NCI-H1105 treated with DMSO at 0.1 percent for 48 hours (cell line): ENCODE measurements at places on chromosomes 5 and 9.
A peak's percentile ranks its signal among the peaks of the same experiment; 100 is the strongest.

GRCh38 chr9:130327070-130327780 is 61.7 kb downstream of the HMCN2 start:
- DNase-seq = no peak

DNA sequence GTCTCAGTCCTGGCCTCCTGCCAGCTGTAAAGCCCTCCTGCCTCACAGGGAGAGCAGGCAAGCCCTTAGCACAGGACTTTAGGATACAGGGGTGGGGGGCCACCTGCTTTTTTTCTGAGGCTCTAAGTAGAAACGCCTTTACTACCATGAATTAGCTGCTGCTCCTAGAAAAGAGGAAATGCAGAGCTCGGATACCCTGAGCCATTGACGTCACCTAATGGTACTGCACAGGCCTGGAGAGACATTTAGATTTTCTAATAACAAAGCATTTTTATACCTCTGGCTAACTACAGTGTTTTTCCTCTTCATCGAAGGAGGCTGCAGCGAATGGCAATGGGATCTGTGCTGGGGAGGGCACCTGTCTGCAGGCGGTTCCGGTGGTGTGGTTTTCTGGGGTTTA is 137.0 kb downstream of the WDR41 start:
- no peak for DNase-seq

- DNase-seq = no peak
These were observed 29.2 kb downstream of the MAT2B start for GRCh38 chr5:163534492-163535094.

DNA sequence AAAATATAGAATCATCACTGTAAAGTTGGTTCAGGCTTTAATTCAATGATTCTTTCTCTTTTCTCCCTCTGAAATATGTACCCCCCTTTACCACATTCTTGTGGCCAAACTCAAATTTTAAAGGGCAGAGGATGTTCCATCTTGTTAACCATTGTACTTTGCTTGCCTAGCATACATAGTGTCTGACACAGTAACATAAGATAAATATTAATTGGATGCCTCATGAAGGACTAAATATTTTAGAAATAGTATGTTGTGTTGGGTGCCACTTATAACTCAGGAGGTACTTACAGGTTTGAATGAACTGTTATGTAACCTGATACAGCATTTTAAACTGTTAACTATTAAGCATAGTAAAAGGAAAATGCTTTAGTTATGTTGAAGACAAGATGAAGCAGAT is 71.5 kb downstream of the NIPBL start:
- no peak for DNase-seq

GRCh38 chr9:14323985-14324650 is 10.2 kb upstream of the NFIB start:
- DNase-seq = no peak

- DNase-seq = no peak
These were observed 14.8 kb upstream of the ZNF474 start for GRCh38 chr5:122114501-122114900.

GRCh38 chr9:4742246-4742645 is 1.2 kb upstream of the AK3 start:
- no peak for DNase-seq

GRCh38 chr9:127890053-127890452 is 9.3 kb downstream of the ST6GALNAC6 start:
- DNase-seq = no peak

GRCh38 chr9:6552498-6553121 is 92.9 kb downstream of the GLDC start:
- no peak for DNase-seq

GRCh38 chr9:114430457-114430856 is 42.7 kb upstream of the AKNA start:
- DNase-seq = peak; percentile 51

DNA sequence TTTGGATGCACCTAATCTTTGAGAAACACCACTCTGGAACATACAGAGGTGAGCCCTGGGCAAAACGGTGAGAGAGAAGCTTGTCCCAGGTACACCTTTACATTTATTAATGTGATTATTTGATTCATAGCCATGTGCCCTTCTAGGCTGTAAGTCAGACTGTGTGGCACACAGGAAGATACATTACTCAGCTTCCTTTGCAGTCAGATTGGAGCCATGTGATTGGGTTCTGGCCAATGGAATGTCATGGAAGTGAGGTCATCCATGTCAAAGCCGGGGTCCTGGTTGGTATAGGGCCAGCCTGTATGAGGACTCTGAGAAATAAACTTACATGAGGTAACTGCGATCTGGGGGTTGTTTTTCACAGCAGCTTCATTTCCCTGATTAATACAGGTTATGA is 106.8 kb upstream of the CD180 start:
- no peak for DNase-seq

DNA sequence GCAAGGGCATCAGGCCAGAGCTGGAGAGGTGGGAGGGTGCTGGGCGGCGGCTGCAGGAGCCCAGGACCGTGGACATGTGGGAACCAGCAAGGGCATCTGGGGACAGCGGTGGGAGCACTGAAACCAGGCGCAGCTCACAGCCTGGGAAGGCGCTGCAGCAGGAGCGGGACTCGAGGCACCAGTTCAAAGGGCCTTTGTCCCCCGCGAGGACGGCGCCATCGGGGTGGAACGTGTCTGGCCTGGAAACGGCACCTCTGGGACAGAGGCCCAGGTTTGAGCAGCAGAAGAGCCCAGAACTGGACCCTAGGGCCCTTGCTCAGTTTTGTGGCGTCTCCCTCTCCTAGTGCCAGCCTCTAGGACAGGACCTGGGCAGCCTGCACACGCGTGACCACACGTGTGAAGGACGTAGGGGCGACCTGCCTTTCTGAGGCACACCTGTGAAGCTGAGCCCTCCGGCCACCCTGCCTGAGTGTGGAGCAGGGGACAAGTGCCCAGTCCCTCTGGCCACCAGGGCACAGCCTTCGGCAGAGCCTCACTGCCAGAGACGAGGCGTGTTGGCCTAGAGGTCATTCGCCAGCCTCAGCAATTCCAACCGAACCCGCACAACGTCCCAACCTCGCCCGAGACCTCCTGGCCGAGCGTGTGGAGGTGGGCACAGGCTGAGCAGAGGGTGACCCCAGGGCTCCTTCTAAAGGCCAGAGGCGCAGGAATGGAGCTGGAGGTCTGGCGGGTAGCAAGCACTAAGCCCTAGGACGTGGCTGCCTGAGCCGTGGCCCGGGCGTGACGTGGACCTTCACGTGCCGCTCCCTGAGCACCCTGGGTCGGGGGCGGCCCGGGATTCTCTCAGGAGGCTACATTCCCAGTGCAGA is 2.2 kb upstream of the TMEM210 start:
- DNase-seq = no peak

GRCh38 chr5:66519626-66520025 is 76.6 kb upstream of the MAST4 start:
- no peak for DNase-seq

GRCh38 chr5:154242964-154243376 is 52.4 kb downstream of the GALNT10 start:
- DNase-seq = no peak

DNA sequence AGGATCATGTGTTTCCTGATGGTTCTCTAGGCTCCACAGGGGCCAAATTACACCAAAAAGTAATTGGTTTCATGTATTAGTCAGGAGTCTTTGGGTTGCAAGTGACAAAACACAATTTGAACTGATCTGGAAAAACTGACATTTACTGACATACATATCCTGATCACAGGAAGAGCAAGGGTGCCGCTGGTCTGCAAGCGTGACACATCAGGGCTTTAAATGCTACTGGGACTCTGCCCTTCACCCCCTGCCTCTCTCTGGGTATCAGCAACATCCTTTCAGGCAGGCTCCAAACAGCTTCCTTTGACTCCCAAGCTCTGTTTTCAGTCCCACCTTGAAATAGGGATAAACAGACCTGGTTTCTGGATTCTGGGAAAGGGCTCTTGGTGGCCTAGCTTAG is 197.5 kb downstream of the PALM2AKAP2 start:
- DNase-seq = no peak

DNA sequence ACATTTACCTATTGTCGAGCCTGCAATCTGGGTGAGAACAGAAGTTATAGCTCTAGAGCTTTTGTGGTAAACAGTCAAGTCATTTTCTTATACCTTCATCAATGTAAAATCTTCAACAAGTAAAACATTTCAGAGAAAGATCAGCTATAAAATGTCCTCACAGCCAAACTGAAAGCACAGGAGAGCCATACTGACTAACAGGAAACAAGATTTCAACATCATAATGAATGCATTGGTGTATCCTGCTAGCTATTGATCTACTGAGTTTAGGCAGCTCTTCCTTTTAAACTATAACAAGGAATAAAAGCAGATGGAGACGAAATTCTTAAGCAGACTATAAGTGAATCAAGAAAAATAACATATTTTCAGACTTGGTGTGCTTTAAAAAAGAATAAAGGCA is 1522.9 kb upstream of the WWC1 start:
- no peak for DNase-seq

DNA sequence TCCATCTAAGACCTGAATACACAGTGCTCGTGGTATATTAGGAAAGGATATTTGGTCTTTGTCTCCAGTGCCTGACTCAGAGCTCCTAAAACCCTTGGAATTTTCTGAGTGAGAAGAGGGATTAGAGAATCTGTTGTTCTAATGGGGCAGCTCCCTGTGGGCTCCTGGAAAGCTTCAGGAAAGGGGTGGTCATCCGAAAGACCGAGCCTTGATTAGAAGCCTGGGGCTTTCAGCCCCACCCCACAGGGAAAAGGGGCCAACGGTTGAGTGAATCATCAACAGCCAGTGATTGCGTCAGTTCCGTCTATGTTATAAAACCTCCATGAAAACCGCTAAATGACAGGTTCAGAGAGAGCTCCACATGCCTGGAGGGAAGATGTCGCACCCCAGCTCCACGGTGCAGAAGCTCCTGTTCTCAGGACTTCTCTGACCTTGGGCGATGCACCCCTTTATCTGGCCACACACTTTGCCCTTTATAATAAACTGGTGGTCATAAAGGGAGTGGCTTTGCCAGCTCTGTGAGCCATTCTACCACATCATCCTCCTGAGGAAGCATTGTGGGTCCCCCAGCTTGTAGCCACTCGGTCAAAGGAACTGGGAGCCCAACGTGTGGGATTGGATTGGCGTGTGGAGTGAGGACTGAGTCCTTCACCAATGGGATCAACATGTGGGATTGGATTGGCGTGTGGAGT is 71.0 kb upstream of the ICE1 start:
- DNase-seq = no peak

DNA sequence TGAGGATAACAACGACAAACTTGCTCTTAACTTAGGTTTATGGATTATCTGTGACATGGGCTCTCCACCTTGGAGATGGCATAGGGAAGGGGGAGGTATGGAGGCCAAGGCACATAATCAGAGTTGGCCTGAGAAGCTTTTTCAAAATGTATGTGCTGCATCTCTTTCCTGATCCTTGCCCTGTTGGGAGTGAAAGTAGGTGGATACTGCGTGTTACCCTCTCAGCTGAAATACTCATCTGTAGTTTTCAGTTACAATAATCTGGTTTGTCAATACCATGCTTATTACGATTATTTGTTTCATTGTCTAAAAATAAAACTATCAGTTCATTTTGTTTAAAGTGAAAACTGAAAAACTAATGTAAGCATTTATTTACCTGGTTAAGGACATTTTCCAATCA is 86.7 kb downstream of the SLC44A1 start:
- no peak for DNase-seq

DNA sequence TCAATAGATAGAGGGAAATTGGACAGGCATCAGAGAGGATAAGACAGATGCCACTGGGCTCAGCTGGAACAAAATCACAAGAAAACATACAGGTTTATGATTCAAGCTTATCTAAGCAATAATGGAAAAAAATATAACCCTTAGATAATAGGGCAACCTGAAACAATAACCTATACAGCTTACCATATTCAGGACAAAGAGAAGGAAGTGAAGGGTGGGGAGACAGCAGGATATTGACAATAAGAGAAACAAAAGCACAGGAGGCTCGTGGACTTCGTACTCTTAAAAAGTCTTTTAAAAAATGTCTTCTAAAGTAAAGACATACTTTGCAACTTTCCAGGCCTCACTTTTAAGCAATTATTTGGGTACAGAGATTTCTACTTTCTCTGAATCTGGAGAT is 225.3 kb downstream of the NTRK2 start:
- DNase-seq = no peak

GRCh38 chr5:108238936-108239887 is 142.7 kb downstream of the FBXL17 start:
- DNase-seq = peak; percentile 8

- no peak for DNase-seq
These were observed 608.7 kb downstream of the KCTD16 start for GRCh38 chr5:144779368-144779767.

DNA sequence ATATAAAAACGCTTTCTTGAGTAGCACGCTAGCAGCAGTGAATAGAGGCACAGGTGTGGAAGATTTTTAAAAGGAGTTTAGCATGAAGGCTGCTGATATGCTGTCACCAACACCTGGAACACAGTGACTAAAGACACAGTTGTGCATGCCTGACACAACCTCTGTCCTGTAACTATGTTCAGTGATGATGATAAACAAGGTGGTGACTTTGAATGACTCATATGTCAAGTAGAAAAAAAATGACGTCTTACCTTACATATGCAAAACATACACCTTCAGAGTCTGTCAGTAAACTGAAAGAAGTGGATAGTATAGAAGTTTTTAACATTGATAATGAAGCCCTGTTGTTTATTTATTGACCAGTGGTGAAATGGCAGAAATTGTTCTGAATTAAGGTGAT is 66.2 kb upstream of the ADCY2 start:
- DNase-seq = no peak

DNA sequence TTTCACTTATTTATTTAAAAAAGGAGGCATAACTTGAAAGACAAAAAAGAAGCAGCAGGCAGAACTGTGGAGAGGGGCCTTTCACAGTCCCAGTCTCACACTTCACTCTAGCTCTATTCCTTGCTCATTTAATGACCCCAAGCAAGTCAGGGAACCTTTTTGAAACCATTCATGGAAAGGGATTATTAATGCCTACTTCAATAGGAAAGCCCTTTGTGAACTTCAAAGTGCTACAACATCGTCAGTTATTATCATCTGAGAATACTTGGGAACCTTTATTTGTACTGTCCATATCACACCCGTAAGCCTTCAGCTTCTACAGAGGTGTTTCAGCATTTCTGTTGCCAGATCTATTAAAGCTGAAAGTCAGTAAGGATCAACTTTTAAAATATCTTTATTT is 320.2 kb downstream of the TMEM161B start:
- DNase-seq = no peak

DNA sequence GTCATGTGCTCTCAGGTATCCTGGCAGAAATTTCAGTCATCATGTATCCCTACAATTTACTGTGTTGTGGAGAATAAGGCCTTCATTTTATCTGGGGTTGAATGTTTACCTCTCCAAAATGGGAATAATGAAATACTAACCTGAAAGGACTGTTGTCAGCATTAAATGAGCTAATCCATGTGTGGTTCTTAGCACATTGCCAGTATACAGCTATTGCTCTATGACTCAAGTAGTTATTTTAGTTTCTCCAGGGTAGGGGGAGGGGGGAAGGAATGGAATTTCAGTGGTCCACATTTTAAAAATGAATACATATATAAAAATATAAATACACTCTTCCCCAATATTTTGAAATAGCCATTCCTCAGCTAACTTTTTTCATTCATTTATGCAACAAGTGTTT is 3.5 kb downstream of the PAM start:
- DNase-seq = no peak

GRCh38 chr5:73119451-73120157 is 771 bp upstream of the TMEM171 start:
- DNase-seq = no peak
